MG63 (cell line): ENCODE measurements at places on chromosomes 11 and 22. TPM values are rescaled to one million over a fixed set of nuclear protein-coding genes. Genes with fewer than 3 reads are reported as not detected.

DNA sequence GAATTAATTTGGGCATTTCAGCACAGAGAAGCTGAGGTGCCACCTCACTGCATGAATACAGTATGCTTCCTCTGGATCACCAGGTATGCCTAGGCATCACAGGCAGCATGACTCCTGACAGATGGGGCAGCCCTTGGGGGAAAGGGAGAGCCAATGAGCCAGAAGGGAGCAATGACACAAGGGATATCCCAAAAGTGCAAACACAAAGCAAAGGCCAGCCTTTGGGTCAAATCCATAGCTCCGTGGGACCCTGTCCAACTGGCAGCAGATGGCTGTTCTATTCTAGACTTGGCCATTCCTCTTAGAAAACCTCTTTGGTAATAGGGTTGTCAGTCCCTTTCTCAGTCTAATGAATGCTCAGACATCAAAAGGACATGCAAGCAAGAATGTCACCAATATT, 73.3 kb downstream of the SERGEF start:
- DNase-seq = no peak

- DNase-seq = no peak
Measured at GRCh38 chr11:112394304-112394703, 133.6 kb upstream of the PLET1 start.

The BDNF gene
- total RNA-seq = 20.6 and 21.2 TPM in 2 replicates

DNA sequence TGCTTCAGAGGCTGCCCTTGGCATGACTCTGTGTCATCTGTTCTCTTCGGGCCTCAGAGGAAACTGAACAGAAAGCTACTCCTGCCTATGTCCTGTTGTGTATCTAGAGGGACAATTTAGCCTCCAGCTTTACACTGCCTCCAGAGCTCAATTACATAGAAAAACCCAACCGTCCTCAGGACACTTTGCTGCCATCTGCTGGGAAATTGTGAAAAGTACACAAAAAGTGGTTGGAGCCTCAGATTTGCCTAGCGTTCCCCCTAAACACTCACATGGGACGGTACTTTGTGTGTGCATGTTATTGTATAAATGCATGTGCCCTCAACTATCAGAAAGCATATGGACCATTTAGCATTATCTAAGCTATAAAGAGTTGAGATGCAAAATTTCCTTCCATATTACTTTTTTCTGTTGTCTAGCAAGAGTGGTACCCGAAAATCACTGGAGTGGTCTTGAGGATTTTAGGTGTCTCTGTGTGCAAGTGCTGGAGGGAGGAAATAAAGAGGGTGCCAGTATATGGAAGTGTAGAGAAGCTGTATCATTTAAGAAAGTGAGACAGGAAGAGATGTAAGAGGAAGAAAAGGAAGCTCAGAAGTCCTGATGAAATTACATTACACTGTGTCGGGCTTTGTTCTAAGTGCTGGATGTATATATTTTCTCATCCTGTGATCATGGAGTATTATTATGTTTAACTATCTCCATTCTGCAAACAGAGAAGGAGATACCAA, 8.7 kb upstream of the MS4A4E start:
- DNase-seq = peak; percentile 2

DNA sequence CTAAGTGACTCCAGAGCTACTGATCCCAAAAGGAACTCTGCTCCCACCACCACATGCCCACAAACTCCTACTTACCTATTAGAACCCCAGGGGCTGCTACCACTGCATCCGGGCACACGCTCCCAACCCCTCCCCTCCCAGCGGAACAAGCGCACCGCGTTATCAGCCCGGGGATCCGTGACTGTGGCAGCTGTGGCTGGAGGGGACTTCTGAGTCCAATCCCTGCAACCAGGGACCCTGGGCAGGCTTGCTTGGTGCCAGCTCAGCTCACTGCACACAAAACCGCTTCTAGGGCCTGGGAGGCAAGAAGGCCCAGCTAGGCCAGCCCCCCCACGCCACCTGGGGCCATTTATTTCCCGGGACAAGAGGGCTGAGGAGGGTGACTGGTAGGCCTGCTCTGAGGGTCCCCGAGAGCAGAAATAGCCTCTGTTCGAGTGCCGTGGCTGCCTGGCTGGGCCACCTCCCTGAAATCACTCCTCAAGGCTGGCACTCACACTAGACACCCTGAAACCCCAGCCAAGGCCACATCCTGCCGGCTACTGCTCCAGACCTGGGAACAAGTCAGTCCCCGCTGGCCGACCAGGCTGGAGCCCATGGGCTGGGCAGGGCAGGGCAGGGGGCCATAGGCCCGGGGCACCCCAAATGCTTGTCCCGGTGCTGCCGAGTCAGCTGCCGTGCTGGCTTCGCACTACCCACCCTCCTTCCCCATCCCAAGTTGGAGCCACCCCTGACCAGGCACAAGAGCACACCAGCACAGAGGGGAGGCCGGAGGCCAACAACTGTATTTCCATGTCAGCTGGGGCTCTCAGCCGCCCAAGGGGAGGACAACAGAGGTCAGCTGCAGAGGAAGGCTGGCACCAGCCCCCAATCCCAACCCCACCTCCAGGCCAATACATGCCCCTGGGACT, 1.9 kb upstream of the IFITM10 start:
- DNase-seq = no peak

DNA sequence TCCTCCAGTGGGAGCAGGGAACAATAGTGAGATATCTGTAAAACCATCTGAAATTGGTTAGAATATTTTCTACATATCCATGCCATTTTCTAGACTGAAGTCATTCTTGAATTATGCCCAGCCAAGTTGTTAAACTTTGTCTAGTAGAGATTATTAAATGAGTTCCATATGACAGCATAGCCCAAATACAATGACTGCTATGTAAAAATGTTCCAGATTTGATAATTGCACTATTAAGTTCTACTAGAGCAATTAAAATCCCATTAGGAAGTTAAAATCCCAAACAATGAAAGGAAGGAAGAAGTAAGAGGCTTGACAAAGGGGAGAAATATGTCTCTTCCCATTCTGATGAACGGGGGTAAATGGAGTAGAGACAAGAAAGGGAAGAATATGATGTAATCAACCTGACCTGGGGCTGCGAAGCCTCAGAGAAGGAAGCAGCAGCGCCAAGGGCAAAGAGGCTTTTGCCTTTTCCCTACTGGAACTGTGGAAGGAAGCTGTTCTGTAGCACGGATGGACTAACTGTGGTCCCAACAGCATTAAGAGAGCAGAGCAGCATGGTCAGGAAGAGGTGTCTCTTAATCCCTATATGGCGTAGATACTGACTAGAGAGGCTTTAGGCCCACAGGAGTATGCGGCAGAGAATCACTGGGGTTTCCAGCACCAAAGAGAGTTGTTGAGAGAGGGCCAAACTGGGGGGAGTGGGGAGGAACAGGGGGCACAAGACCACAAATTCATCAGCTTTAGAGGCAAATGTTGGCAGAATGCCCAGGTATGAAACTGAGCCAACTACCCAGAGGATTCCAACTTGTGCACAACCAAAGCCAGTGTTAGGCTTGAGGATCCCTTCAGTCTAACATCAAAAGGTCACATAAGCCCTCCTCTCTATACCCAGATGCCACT, 26.7 kb downstream of the RRP8 start:
- DNase-seq = peak; percentile 23

DNA sequence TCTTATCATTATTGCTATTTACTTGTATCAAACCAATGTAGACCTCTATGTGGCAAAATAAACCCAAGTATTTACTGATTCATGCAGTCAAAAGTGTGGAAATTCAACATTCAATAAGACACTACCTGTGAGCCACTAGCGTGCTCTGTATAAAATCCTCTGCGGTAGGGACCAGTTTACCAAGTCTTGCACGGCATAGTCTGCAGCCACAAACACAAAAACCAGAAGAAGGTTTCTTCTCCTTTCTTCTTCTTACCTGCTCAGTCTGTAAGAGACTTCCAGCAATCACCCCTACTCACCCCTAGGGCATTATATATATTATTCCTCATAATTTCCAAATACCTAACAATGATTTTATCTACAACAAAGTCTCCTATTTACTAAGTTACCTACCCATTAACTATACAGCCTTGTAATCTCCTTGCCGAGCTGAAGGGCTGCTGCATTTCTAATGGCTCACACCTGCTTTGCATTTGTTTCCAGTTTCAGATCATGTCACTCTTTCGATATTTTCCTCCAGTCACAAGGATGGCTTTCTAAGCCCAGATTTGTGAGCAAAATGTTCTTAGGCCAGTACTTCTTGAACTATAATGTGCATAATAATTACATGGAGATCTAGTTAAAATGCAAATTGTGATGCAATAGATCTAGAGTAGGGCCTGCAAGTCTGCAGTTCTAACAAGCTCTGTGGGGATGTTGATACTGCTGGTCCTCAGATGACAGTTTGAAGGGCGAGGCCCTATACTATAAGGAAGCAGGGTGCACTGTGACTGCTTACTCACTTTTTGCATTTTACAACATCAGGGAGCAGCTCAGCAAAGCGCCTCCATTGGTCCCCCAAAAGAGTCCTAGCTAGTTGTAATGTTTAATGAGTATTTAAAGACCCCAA, 191.9 kb upstream of the DDI1 start:
- DNase-seq = no peak

The CD3G gene
- total RNA-seq = not detected in 2 replicates

DNA sequence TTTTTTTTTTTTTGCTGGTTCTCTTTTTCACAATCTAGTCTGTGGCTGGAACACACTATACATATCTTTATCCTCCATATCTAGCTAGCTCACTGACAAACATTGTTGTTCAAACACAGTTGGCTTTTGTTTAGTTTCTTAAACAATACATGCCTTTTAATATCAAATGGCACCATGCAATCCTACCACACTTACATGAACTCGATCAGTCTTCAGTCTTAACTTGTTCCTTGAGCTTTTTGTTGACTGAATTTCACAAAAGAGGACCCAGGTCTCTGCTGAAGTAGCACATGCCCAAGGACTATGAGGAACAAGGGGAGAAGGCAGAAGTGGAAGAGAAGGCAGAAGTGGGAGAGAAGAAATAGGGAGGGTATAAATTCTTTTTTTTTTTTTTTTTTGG, 25.5 kb downstream of the TMEM123 start:
- DNase-seq = no peak

GRCh38 chr22:41288245-41288946, 2.4 kb upstream of the RANGAP1 start:
- peak; percentile 81 for DNase-seq

The UCP3 gene
- total RNA-seq = not detected in 2 replicates

DNA sequence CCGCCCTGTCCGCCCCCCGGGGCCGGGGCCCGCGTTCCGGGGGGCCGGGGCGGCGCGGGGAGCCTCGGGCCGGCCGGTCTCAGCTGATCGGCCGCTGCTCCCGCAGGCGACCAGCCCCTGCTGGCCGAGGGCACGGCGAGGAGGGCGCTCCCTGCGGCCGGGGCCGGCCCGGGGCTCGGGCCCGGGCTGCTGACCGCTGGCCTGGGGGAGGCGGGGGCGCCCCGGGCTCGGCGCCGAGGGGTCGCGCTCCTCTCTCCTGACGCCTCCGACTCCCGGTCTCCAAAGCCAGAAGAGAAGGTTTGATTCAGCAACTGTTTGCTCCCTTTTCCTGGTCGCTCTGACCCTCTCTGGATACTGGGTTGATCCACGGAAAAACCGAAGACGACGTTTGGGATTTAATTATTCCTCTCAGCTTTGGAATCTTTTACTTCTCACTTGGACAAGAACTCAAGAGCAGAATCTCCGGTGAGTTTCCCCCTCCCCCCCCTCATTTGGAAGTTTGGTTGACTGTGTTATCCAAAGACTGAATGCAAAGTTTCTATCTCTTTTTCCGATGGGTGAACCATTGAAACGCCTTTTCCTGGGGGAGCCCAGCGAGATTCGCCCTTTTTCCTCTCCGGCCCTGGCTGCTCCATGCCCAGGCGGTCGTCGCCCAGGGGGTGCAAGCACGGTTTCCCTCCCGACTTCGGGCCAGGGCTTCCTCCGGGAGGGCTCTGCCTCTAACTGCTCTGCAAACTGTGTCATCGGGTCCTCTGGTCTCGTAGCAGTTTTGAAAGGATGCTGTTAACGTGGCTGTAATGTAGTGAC, 725 bp downstream of the KDM2A start:
- peak; percentile 27 for DNase-seq

DNA sequence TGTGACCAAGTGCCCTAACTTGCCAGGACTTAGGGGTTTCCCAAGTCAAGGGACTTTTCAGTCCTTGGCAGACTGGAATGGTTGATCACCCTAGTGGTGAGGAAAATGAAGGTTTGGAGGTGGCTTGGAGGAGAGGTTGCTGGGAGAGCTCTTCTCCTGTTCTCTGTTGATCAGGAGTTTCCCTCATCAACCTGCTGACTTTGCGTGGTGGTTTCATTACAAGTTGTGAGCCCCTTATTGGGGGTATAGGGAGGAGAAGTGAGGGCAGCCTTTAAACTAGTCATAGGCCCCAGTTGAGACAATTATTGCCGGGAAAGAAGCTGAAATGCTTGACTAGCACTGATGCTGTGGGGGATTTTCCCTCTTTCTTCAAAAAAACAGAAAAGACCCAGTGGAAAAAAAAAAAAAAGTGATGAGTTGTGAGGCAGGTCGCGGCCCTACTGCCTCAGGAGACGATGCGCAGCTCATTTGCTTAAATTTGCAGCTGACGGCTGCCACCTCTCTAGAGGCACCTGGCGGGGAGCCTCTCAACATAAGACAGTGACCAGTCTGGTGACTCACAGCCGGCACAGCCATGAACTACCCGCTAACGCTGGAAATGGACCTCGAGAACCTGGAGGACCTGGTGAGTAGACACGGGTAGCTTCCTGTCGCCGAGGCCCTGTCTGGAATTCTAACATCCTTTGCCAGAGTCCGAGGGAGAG, at the start of gene CXCR5:
Gene CXCR5 (plus strand): TSS at position 525 of the 704 bp plus-strand sequence. CDS start 50 bp downstream, at position 575.
- no peak for DNase-seq

GRCh38 chr11:58495906-58496305, 12.0 kb downstream of the OR5B21 start:
- DNase-seq = no peak

DNA sequence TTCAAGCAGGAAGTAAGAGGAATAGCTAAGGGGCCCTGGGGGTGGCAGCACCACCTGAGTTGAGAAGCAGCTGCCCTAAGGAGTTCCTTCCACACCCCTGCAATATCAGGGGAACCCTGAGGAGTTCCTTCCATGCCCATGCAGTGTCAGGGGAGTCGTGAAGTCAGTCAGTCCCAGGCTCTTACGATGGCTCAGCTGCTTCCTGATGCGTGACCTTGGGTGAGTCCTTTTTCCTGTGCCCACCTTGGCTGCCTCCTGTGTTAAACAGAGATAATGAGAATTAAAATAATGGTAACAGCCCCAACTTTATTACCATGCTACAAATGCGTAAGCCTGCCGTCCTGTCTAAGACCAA, 181.1 kb downstream of the MIAT start:
- DNase-seq = no peak

DNA sequence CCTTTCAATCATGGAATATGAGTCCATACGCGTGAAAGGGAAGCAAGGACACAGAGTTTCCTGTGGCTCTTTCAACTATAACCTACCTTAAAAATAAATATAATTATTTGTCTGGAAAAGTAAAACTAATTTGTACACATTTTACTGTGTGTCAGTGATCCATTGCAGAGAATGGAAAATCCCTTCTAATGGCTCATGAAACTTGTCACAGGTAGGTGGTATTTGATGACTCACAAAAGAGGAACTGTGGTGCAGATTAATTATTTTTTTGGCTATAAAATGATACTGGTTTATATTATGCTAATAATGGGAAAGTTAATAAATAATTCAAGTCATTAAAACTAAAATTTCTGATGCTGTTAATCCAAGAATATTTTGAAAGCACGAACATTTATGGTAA, 792.2 kb downstream of the METTL15 start:
- DNase-seq = no peak
